ENCODE measurements at places on chromosomes 7 and 10.

GRCh38 chr10:3109633-3110032 lies 42.3 kb downstream of the PFKP start:
- DNase-seq: no peak

GRCh38 chr10:6072215-6072934 lies 10.2 kb upstream of the IL2RA start:
- DNase-seq: no peak

DNA sequence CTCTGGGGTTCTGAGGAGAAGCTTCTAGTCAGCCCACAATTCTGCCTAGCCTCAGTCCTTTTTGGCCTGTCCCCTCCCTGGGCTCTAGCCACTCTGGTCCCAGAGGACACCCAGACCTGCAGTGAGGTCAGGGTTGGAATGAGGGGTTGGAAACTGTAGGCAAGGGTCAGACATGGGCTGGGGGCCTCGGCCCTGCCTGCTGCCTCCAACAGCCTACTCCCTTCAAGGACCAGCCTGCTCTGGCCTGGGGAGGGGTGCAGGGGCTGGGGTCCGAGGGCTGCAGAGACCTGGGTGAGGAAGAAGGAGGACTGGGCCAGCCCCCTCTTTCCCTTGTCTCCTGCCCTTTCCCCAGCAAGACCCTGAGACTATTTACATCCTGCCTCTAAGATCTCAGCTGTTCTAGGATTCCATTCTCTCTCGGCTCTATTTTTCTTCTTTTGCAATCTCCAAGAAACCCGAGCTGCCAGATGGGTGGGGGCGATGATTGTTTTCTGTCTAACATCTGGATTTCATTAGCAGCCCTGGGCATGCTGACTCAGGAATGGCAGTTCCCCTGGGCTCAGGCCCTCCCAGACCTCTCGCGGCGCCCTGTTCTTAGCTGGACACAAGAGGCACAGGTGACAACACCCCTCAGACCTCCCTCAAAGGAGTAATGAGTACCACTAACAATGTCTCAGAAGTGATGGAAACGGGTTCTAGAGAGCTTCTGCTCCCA lies 23.1 kb downstream of the ZCCHC24 start:
- peak; percentile 93 for DNase-seq

GRCh38 chr10:124837687-124838086 lies 36.1 kb downstream of the ABRAXAS2 start:
- DNase-seq: no peak

DNA sequence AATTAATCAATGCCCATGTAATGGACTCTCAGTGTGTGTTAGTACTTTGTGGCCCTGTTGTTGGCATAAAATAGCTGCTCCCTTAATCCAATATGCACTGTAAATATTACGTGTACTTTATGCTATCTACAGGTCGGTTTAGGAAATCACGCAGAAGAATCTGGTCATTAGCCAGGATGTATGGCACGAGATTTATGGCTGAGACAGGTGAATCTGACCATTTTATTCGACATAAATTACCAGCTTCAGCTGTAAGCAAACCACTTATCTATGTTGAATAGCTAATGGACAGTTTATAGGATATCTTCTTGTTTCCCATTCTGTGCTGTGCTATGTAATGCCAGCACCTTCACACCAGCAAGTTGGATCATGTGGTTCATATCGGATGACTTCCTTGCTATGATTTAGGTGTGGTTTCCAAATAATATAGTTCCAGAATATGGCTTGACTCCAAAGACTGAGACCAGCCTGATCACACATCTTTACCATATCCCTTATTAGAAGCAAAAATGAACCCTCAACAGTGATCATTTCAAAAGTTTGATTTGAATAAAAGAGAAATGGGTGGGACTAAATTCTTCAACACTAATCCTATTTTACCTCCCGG lies 301.4 kb downstream of the AHR start:
- DNase-seq: no peak

GRCh38 chr7:98626460-98627412 lies 9.7 kb downstream of the NPTX2 start:
- no peak for DNase-seq

- DNase-seq: no peak
Observed at GRCh38 chr7:77655356-77655755, 40.9 kb upstream of the RSBN1L start.

DNA sequence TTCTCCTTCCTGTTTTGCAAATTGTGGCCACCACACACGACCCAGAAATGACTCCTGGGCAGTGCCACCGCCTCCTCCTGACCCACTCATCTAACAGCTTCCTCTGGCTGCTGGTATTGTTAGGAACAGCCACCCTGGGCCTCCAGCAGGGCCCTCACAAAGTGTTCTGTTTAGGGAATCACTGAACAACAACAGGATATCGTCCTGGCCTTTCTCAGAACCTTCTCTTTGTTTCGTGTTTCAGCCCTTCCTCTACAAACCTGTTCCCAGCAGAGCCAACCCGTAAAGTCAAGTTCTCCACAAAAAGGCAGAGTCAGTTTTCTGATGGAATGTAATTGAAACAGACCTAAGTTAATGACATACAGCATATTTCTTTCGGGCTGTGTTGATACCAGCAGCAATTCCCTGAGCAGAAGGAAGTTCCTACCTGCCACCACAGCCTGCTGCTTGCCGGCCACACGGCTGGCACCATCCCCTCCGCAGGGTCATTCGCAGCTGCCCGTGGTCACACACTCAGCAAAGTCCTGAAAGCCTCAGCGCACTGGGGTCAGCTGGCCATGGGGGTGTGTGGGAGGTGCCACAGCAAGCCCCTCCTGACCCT lies 91.7 kb upstream of the PITRM1 start:
- no peak for DNase-seq

GRCh38 chr7:134779741-134780065 lies 269 bp downstream of the CALD1 start:
- DNase-seq: no peak

- DNase-seq: peak; percentile 21
Observed at GRCh38 chr7:28355635-28356319, 56.5 kb upstream of the CREB5 start.

DNA sequence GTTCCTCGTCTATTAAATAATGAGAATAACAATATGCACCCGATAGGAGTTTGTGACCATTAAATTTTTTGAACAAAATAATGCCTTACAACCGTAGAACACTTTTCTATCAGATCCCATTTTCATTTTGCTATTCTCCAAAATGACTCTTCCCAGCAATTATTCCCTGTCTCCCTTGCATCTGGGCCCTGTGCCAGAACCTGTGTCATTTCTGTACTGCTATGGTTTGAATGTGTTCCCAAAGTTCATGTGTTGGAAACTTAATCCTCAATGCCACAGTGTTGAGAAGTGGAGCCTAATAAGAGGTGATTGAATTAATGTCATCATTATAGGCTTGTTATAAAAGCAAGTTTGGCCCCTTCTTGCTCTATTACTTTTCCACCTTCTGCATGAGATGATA lies 33.2 kb upstream of the SMNDC1 start:
- DNase-seq: peak; percentile 84

DNA sequence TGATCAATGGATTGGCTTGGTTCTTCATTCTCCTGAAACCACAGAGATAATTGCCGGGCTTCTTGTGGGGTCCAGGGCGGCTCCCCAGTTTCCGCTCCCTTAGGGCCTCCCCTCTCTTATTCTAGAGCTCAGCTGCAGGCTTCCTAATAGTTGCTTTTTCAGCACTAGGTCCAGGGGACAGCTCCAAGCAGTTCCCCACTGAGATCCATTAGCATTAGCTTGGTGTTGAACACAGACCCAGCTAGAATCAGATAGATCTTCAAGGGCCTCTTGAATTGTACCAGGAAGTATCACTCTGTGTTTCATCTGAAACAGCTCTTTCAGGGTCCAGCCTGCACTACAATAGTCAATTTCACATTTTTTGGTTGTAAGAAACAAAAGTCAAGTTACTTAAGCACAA lies 238.7 kb downstream of the SEC23IP start:
- DNase-seq: peak; percentile 4

DNA sequence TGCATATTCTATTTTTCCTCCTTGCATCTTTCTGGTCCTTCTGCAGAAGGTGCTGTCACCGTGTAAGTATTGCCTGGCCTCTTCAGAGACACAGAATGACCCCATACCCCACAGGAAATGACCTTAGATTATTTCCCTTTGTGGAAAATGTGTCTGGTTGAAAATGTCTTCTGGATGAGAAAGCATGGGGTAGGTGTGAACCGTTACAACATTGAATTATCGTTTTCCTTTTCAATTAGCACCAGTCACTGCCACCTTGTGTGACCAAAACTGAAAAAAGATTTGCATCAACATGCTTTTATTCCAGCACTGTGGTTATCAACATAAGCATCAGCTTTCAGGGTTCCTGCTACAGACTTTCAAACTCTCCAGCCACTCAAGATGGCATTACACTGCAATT lies 58.0 kb upstream of the CELF2 start:
- DNase-seq: no peak

GRCh38 chr10:88187472-88187871 lies 324.0 kb downstream of the PTEN start:
- no peak for DNase-seq

- DNase-seq: no peak
Observed at GRCh38 chr10:110368002-110368401, 63.3 kb upstream of the SMNDC1 start.

DNA sequence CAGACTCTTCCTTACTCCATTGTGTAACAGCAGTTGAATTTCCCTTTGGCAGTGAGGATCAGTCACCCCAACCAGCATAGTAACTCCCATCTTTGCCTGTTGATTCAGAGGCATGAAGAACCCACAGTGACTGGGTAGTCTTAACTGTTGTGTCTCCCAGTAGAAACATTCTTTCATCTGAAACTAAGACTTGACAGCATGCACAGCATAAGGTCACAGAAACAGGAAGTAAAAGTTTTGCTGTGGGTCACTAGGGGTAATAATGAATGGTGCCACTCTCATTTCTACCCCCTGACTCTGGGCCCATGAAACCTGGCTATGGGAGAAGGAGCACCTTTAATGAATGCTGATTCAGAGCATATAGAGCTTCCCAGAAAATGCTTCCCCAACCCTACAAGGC lies 8.3 kb upstream of the FRMPD2 start:
- no peak for DNase-seq

DNA sequence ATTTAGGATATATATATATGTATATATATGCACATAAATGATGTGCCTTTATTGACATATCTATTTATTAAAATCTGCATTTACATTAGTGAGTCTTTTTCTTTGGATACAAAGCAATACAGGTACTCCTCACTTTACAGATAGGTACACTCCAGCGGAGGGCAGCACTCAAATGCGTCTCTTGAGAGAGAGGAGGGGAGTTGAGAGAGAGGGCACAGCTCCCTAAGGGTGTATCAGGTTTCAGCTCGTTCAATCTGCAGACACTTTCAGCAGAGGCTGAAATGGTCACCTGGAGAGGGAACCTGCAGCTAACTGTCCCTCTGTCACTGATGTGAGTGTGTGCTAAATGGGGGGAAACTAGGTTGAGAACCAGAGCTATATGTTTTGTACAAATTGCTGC lies 21.5 kb downstream of the C10orf53 start:
- DNase-seq: no peak

GRCh38 chr10:10093021-10093420 lies 924.7 kb upstream of the CELF2 start:
- no peak for DNase-seq

DNA sequence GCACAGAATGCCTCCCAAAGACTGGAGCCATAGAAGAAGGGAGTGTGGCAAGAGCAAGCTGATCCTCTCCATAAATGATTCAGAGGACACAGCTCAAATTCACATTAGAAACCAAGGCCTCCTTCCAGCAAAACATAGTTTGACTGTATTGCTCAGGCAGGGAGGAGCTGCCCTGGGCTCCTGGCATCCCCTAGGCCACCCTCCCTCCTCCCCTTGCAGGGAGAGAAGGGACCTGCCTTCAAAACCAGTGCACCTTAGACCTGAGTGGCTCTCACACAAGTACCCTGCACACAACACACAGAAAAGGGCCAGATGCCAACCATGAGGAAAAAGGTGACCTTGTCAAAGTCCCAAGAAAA lies 64.7 kb downstream of the CREB3L2 start:
- peak; percentile 56 for DNase-seq

DNA sequence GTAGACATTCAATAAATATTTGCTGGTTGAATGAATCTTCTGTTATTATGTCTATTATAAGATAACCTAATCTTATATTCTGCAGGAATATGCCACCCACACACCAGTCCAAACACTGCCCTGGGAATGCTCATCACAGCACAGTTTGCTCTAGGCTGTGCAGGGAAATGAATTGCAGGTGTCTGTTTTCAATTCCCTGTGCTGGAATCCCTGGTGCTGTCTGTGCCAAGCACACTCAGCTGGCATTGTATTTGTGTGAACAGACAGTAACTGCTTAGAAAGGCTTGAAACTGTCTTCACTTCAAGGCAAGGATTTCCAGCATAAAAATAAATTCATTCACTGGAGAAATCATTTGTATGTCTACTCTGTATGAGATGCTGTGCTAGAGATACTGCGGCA lies 20.2 kb downstream of the ATOH7 start:
- no peak for DNase-seq

Data from fibroblast of skin of right biceps (primary cell).